ENCODE measurements at places on chromosomes 13 and 19.

GRCh38 chr19:10655457-10656312 lies 1.5 kb downstream of the ILF3 start:
- DNase-seq: no peak

DNA sequence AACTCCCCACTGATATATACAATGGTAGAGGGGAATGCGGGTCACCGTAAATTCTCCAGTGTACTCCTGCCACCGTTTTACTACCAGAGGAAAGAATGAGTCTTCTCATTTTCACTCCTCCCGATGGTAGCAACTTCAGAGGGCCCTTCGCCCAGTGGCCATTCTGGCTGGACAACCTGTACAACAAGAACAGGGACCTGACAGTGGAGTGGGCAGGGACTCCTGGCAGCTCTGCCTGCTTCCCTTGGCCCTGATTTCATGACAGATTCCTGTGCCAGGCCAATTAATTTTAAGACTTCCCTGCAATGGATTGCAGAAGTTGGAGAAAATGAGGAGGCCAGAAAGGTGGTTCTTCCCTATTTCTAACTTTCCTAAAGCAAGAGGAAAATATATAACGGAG lies 148.9 kb downstream of the GPC6 start:
- no peak for DNase-seq

- no peak for DNase-seq
These were observed 345.8 kb downstream of the RBM26 start for GRCh38 chr13:79060216-79060615.

- no peak for DNase-seq
These were observed 36.1 kb upstream of the EPHX3 start for GRCh38 chr19:15268192-15268927.

GRCh38 chr19:22625266-22626035 lies 8.7 kb upstream of the ZNF492 start:
- no peak for DNase-seq

- no peak for DNase-seq
These were observed 1494.9 kb upstream of the MIR17HG start for GRCh38 chr13:89852570-89852969.

GRCh38 chr13:110756219-110756631 lies 42.7 kb downstream of the ING1 start:
- DNase-seq: no peak

Measured in DMS153 (cell line).